DMS53 (cell line): ENCODE measurements at places on chromosomes 1 and 21.

GRCh38 chr1:41536361-41536802, 51.9 kb upstream of the EDN2 start:
- DNase-seq: no peak

- DNase-seq: no peak
These were observed 2.7 kb downstream of the PDIK1L start for GRCh38 chr1:26114165-26114927.

DNA sequence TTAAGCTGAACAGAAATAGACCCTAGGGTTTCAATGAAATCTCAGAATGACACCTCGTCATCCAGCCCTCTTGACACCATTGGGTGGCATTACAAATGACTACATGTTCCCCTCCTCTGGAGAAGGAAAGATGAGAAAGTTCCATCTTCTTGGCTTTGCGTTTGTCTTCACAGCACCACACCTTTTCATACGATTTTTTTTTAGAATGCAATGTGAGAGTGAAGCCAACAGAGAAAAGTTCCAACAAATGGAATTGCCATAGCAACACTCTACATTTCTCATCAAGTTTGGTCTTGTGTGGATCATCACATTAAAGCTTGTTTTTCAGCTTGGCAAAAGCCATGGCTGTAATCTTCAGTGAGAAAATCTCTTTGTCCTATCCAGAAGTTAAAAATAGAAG, 183.4 kb upstream of the SNX7 start:
- DNase-seq: no peak

DNA sequence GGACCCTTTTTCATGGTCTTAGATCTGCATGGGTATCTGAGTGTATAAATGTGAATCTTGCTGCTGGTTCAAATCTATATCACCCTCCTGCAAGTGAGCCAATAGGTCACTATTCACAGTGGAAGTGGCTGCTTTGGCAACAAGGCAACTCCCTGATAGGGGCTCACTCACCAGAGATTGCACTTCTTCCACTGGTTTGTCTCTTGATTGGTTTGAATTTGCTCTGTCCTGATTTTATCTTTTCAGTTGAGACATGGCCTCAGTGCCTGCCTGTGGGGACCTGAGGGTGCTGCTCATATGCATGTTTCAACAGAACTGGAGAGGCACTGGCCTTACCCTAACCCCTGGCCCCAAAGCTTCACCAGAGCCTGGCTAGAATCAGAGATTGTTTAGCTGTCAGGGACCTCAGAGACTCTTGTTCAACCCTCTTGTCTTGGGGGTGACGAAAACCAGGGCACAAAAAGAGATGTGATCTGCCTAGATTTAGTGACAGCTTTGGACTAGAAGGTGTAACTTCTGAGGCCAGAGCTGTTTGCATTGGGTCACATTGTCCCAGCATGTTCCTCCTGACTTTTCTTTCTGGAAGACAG, 16.9 kb downstream of the AVPR1B start:
- no peak for DNase-seq

- no peak for DNase-seq
These were observed 497.1 kb downstream of the PTPRC start for GRCh38 chr1:199135901-199136300.

DNA sequence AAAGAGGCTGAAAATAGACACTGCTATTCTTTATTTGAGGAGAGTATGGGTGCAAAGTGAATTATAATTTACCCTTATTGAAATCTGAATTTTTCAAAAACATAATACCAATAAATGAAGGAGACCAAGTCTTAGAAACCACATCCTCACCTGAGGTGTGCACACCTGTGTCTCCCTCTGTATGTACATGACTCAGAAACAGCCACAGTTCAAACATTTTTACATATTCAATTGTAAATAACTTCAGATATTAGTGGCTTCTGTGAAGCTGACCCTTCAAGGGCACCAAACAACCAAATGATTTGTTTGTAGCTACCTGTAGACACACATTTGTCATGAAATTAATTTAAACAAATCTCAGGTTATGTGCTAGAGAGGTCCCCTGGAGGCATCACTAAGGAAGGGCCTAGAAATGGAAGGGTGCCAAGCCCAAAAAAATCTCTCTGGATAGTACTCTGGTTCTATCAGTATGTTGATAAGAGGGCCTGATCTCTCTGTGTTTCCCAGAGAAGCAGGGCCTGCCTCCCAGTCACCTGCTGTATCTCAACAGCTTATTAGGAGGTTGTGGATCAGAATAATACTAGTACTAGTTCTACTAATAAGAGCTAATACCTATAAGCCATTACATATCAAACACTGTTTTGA, 28.1 kb downstream of the ERI3 start:
- DNase-seq: no peak
